ENCODE measurements at places on chromosomes 12 and 14.

- DNase-seq: no peak
Observed at GRCh38 chr14:68734231-68734732, 58.6 kb downstream of the ZFP36L1 start.

DNA sequence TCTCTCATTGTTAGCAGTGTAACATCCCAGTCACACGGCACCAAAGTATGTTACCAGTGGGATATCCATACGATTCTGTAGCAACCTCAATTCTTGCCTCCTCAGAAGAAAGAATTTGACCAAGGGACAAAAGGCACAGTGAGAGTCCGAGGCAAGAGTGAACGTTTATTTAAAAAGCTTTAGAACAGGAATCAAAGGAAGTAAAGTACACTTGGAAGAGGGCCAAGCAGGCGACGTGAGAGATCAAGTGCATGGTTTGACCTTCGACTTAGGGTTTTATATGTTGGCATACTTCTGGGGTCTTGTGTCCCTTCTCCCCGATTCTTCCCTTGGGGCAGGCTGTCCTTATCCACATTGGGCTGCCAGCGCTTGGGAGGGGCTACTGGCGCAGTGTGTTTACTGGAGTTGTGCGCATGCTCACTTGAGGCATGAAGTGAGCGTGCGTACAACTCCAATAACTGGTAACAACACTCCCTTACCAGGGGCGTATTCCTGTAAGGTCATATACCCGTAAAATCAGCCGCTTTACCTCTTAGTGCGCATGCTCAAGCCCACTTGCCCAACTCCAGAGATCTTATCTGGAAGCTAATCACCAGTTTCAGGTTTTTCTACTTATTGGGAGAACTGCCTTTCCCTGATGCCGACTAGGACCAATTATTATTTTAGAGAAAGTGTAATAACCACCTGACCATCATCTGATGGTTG, 71.7 kb downstream of the FAR2 start:
- DNase-seq: no peak

GRCh38 chr12:63989301-63989845, 144.9 kb downstream of the SRGAP1 start:
- DNase-seq: no peak

GRCh38 chr12:48615681-48616080, 45.8 kb upstream of the LALBA start:
- no peak for DNase-seq

GRCh38 chr12:3281588-3282383, 204.6 kb downstream of the TSPAN9 start:
- DNase-seq: no peak

GRCh38 chr12:82055391-82055790, 296.2 kb upstream of the PPFIA2 start:
- DNase-seq: no peak

- DNase-seq: peak; percentile 86
Observed at GRCh38 chr14:104138098-104138717, at the start of gene KIF26A. Gene KIF26A, plus strand, starts transcription at chr14:104138587. Its CDS starts 136 bp downstream, at chr14:104138723.

DNA sequence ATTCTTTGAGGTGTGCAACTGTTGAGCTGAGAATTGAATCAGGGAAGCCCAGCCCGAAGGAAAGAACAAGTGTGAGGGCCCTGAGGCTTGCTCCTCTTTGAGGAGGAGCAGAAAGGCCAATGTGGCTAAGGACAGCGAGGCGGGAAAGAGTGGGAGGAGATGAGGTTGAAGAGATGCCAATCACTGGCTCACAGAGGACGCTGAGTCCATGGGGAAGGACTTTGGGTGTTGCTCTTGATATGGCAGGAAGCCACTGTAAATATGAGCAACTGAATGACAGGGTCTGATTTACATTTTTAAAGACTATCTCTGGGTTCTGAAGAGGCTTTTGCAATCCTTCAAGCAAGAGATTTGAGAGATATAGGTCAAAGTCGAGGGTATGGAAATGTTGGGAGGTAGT, 3.3 kb upstream of the APPL2 start:
- DNase-seq: no peak

- DNase-seq: peak; percentile 23
Observed at GRCh38 chr12:88325076-88325815, 183.1 kb downstream of the TMTC3 start.

GRCh38 chr12:8648576-8649205, 13.9 kb downstream of the MFAP5 start:
- no peak for DNase-seq

GRCh38 chr12:57181561-57182155, 34.2 kb upstream of the LRP1-AS start:
- no peak for DNase-seq

DNA sequence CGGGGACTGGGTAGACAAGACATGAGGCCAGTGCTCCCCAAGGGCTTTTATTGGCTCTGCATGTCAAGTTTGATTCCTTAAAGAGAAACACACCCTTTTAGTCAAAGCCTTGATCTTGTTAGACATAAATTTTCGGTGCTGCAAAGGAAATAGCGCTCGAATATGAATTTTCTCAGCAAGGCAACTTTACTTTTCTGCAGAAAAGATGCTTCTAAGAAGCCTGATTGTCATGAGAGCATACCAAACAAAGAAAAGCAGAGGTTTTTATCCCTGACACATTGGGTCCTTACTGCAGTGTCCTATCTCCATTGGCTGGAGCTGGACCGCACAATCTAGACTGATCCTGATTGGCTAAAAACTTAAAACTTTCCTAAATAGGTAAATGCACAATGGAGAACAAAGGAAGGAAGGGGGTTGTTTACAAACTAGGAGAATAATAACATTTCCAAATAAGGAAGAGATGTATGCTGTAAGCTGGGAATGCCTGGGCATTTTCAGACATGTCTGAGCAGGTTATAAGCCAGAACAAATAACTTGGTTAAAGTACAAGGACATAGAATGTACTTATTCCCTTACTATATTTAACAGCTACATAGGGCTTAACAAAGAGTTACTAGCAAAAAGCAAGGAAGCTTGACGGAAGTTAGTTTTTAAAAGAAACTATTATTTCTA, 17.2 kb downstream of the TXNRD1 start:
- no peak for DNase-seq

- peak; percentile 24 for DNase-seq
Observed at GRCh38 chr12:124240493-124240892, 54.4 kb upstream of the RFLNA start.
